Mesenteric fat pad (tissue), 1 donor: ENCODE measurements at places on chromosomes 5 and 9. TPM values are rescaled to one million over a fixed set of nuclear protein-coding genes. Genes with fewer than 3 reads are reported as not detected.

GRCh38 chr9:108444400-108445358, 411.1 kb downstream of the ACTL7B start:
- no peak for DNase-seq

- DNase-seq: no peak
Measured at GRCh38 chr9:137128862-137129455, 10.0 kb upstream of the GRIN1 start.

GRCh38 chr5:178103612-178104011, 9.7 kb upstream of the N4BP3 start:
- DNase-seq: no peak

Gene GLRA1
- not detected for total RNA-seq

DNA sequence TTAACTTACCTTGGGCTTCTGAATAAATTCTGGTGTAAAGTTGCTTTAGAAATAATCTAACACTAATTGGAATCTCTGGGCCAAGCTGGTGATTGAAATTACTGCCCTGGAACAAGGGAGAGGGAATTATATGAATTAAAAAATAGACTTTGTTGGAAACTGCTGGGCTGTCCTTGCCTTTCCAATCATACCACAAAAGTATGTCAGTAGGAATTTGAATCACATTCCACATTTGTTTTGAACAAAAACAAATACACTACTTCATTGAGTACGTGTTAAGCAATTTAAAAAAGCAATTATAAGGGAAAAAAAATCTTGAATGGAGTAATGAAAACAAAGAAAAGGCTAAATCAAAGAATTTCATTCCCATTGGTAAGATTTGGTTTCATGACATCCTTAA, 102.5 kb upstream of the SREK1 start:
- no peak for DNase-seq

DNA sequence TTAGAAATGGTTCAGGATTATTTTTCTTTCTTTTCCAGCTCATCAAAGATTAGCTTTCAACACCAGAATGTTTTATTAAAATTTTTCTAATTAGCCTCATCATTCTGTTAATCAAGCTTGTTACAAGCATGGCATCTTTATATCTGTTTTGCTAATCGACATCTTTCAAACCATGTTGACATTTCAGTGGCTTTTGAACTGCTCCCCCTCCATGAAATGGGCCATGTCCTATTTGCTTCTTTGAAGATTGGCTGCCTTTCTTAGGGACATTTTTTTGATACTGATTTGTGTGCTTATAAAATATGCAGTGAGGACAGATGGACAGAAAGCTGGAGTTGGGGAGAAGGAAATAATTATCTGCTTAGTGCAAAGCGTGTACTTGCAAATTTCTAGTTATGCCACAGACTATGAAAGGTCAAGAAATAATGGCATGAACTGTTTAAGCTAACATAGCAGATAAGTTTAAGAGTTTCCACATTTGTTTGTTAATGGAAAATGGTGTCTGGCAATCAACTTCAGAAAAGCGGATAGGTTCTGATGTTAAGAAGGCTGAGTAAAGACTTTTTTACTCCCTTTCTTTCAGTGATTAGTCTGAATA, 27.5 kb downstream of the BTF3 start:
- no peak for DNase-seq

Gene CDH9
- total RNA-seq: not detected

Gene PCDH12
- total RNA-seq: 6.4 TPM

Gene GABRG2
- total RNA-seq: not detected

GRCh38 chr9:19113964-19114679, 11.4 kb upstream of the HAUS6 start:
- no peak for DNase-seq

DNA sequence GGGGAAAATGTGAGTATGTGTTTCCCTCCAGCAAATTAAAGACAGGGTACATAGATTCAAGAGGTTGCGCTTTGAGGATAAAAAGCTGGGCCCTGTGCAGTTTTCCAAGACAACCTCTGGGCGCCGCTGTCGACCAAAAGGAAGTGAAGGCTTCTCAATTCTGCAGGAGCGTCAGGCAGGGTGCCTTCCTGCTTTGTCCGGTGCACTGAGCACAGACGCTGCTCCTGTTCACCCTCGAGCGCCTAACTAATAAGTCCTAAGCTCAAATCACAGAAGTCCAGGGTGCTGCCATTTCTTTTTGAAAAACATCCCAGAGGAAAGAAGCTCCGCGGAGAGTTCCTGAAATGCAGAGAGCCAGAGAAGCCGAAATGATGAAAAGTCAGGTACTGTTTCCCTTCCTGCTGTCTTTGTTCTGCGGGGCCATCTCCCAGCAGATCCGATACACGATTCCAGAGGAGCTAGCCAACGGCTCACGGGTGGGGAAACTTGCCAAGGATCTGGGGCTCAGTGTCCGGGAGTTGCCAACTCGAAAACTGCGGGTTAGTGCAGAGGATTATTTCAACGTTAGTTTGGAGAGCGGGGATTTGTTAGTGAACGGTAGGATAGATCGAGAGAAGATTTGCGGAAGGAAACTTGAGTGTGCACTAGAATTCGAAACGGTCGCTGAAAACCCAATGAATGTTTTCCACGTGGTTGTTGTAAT, at the start of gene PCDHGB1:
TSS of gene PCDHGB1 (plus strand) at position 183 of the 703 bp plus-strand sequence. CDS start at position 345, 162 bp downstream.
- peak; percentile 65 for DNase-seq

- no peak for DNase-seq
Measured at GRCh38 chr5:131264451-131265099, 722 bp downstream of the CDC42SE2 start.

DNA sequence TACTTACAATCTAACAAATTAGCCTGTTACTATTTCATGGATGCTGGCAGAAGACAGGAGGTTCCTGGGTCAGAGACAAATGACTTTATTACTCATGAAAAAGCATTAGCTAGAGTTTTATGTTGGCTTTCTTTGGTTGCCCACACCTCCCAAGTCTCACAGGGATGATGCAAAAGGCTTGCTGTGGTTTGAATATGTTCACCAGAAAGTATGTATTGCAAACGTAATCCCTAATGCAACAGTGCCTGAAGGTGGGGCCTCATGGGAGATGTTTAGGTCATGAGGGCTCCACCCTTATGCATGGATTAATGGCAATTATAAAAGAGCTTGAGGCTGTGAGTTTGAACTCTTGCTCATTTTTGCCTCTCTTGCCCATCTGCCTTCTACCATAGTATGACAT, 28.5 kb downstream of the DPYSL3 start:
- no peak for DNase-seq

Gene TLX3
- total RNA-seq: not detected

DNA sequence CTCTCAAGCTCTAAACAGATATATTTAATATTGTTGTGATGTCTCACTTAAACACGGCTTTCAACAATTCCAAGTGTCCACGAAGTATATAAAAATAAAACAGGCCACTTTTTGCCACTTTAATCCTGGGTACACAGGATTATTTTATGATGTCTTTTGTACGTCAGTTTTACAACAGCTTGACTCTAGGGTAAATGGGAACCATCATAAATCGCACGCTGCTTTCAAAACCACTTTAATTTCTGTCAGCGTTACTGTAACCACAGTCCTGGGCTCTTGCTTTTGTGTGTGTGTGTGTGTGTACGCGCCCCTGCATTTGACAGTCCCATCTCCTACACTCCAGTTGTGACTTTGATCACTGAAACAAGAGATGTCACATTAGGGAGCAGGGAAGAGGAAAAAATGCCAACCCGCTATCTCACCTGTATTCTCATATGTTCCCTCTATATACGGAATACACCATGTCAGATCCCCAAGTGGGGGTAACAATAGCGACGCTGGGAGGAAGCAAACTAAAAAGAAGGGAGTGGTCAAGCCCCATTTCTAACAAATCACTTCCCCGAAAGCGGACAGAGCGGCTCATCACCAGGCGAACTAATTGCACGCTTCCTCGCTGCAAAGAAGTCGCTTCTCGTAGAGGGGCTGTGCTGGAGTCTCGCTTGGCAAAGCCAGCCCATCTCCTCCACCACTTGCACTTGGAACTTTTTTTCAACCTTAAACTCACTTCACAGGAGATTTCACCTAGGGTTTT, 1.2 kb downstream of the BNC2 start:
- DNase-seq: no peak

Gene NEURL1B
- total RNA-seq: 35.8 TPM

Gene SLC24A2
- total RNA-seq: not detected

DNA sequence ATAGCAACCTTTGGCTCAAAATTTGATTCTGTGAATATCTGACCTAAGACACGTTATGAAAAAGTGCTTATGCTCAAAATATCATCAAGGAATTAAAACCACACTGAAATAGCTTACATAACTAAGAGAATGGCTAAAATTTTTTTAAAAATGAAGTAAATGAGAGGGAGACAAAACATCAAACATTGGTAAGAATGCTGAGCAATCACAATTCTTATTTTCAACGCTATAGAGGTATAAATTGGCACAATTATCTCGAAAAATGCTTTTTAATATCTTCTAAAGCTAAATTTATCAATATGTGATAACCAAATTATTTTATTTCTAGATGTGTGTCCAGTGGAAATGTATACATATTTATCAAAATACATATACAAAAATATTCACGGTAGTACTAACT, 381.3 kb downstream of the ANXA1 start:
- no peak for DNase-seq

DNA sequence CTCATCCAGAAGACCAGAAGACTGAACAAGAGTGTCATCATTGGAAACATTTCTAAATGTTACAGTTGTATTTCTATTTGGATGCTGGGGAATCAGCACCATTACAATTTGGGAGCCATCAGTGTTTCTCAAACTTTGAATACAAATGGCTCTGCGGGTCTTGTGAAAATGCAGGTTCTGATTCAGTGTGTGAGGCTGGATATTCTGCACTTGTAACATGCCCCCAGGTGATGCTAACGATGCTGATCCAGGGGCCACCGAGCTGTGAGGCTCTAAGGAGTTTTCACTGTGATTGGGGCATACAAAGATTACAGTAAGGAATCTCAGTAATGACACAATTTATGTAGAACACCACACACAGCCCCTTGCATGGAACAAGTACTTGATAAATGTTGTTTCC, 167.7 kb downstream of the ACTL7B start:
- no peak for DNase-seq

GRCh38 chr5:94746731-94747124, 128.3 kb downstream of the SLF1 start:
- DNase-seq: no peak

Gene SLC34A1
- not detected for total RNA-seq

DNA sequence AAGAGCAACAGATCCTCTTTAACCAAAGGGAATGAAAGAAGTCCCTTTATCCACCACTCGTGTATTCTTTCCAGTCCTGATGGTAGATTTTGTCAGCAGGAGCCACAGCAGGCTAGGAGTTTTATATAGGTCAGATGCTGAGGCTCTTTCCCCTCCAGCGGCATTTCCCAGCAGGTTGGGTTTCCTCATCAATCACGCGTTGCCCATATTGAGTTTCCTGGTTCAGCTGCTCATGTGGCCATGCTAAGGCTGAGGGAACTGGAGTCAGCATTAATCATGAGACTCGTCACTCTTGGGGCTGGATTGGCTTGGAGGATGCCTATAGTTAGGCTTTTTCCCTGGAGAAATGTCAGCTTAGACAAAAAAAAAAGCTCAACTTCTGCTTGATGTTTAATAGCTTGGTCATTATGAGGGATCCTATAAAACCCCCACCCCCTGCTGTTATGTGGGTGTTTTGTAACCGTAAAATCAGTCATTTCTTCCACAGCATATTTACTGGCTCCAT, 193.4 kb upstream of the GAS1 start:
- DNase-seq: no peak

DNA sequence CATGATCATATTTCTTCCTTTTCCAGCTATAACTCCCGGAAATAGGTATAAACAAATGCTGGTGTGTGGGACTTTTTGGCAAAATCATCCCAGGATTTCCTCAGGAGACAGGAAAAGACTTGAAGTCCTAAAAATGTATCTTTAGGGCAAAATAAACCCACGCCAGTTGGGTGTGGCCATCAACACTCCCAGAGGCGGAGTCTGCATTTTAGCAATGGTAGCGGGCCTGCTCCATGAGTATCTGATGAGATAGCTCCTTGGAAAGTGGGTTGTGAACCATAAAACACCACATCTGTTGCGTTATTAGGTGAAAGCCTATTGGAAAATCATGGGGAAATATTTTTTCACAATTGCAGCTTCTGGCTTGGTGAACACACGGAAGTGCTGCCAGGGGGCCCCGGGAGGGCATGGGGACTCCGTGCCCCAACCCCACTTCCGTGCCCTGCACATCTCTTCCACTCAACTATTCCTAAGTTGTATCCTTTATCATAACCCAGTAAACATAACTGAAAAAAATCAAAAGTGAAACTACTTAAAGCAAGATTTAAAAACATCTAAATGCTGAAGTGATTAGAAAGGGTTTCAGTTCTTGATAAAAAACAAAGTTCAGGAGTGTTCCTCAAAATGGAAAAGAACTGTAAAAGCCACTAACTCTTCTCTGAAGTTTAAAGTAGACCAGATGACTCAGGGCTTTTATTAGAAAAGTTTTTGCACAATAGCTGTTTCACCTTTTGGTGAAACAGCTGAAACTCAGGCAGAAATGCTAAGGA, 111.2 kb downstream of the LRRC70 start:
- DNase-seq: no peak

Gene RECK
- total RNA-seq: 18.5 TPM

GRCh38 chr5:86814315-86814714, 196.6 kb downstream of the COX7C start:
- no peak for DNase-seq

DNA sequence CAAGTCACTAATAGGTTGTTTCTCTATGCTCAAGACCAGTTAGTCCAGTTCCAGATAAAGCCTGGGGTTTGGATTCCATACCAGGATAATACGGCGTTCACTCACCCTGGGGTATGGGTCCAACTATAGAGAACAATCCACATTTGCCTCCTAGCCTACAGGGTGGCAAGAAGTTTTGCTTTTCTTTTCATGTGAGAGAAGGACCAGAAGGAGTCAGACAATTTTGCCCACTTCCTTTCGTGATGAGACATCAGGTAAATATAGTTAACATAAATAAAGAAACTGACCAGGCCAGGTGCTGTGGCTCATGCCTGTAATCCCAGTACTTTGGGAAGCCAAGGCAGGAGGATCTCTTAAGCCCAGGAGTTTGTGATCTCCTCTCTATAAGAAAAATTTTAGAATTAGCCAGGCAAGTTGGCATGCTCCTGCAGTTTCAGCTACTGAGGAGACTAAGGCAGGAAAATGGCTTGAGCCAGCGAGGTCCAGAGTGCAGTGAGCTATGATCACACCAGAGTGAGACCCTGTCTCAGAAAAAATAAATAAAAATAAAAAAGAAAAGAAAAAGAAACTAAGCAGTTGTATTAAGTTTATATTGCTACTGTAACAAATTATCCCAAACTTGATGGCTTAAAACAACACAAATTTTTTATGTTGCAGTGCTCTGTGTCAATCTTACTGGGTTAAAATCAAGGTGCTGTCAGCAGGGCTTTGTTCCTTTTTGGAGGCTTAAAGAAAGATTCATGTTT, 7.5 kb upstream of the REEP5 start:
- no peak for DNase-seq

Gene RNF38
- total RNA-seq: 31.3 TPM
